ENCODE measurements at places on chromosomes 5 and 9.

DNA sequence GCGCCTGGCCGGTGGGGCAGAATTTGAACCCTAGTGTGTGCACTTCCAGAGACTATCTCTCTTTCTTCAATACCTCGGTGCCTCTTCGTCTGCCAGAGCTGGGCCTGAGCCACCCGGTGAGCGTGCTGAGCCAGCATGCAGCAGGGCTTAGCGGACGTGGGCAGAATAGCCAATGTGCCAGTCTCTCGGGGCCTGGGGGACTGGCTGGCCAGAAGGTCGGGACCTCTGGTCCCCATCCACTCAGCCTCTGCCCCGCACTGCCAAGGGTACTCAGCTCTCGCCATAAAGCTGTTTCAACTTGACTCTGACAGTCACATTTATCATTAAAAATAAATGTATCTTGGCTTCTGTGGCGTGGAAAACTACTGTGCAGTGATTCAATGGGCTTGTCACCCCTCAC is 4.2 kb upstream of the FIBCD1 start:
- no peak for DNase-seq

GRCh38 chr9:113738893-113739604 is 137.1 kb upstream of the ZNF618 start:
- DNase-seq, result no peak

GRCh38 chr5:474840-475661 is 32.1 kb downstream of the EXOC3 start:
- DNase-seq, result no peak

DNA sequence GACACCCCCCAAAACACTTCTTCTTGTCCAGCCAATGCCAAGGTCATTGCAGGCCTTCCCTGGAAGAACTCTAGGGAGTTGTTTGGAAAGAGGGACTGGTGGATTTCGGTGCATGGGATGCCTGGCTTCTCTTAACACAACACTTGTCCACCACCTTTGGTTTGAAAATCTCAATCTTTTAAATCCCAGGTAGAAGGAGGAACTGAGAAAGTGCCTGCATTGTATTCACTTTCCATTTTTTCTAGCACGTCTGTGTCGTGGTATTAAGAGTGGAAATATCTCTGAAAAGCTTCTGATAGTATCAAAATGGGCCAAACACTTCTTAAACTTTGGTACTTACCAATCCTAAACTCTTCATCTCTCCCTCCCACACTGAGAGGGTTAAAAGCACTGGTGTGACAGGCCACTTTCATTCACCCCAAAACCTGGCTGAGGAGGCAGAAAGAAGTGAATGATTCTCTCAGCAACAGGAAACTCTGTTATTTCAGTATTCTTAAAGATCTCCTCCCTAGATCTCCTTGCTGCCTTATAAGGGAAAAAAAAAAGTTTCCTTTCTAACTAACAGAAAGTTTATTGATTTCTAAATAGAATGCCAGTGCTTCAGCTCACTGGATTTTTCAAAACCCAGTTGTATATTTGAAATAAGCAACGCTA is 3.9 kb upstream of the NFIB start:
- no peak for DNase-seq

DNA sequence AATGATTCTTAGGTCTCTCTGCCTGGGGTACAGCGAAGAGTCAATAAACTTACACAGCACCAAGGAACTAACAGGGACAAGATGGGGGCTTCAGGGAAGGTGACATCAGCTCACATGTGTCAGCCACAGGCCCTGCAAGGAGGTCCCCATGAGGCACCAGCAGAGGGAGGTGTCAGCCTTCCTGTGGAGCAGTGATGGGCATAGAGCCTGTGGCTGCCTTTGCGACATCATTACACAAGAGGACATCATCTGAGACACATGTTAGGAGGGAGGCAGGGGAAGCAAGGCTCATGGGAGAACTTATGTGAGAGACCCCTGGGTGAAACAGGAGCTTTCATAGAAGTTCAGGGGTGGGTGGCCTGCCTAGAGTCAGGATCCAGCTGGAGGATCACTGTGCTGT is 389.6 kb downstream of the SEMA5A start:
- no peak for DNase-seq

- no peak for DNase-seq
These were observed 500.1 kb upstream of the SGCD start for GRCh38 chr5:155826611-155827507.
